Stimulated activated CD4-positive, alpha-beta T cell treated with anti-CD3 and anti-CD28 coated beads, Interleukin-4, amount 100 ng/mL, for 1 hour (primary cell): ENCODE measurements at places on chromosomes 7 and 10.

DNA sequence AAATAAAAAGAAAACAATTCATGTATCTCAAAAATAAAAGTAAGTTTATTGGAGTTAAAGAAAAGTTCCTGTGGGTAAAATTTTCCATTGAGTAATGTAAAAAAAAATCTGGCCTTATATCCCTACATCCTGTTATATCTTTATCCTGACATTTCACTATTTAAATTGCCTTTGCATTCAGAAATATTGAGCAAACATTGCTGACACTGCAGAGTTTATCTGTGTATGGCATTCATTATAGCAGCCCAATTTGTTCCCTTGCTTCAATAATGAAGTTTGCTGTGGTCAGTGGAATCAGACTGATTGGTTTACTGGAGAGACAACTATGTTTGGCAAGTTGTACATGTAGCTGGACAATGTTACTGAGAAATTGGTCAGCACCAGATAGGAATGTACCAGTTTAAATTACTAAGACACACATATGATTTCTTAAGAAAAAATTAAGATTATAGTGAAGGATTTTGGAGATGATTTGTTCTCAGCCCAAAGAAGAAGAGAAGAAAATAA lies 271.7 kb downstream of the ANKRD7 start:
- no peak for DNase-seq

DNA sequence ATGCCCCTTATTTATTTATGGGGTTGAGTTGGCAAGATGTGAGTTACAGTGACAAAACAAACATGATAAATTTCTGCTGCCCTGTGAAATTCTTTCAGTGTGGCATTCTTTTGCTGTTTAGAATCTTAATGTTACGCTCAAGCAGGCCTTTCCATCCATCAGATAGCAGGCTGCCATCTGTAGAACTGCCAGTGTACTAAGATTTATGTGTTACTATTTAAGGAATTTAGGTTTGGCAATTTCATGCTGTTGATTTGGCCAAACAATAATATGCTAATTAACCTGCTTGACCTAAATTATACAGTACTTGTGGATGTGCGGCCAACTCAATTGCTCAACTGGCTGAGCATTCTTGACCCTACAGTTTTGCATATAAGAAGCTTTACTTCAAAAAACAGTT lies 477.7 kb upstream of the TPK1 start:
- no peak for DNase-seq

DNA sequence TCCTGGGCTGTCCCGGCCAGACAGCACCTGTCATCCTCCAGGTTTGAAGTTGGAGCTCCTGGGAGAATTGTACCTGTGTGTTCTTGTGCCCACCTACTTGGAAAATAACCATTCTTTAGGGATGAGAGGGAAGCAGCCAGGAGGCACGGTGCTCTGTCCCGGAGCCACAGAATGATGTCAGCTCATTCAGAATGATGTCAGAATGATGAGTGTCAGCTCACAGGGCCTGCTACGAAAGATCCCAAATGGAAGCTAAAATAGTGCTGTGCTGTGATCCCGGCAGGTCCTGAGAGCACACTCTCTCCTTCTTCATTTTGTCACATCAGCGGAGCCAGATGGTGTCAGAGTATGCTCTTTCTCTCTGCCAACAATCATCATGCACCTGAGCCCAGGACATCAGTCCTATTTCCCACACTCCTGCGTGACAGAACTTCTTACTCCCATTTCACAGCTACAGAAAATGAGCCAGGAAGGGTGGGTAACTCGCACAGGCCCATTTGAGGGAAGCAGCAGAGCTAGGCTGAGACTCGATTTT lies 8.3 kb downstream of the ABCA13 start:
- DNase-seq = no peak

- DNase-seq = no peak
Observed at GRCh38 chr10:84534168-84534567, 205.8 kb downstream of the CCSER2 start.

- DNase-seq = no peak
Observed at GRCh38 chr7:2972835-2973161, 70.9 kb downstream of the CARD11 start.

GRCh38 chr7:38520741-38521140 lies 110.4 kb downstream of the AMPH start:
- no peak for DNase-seq

DNA sequence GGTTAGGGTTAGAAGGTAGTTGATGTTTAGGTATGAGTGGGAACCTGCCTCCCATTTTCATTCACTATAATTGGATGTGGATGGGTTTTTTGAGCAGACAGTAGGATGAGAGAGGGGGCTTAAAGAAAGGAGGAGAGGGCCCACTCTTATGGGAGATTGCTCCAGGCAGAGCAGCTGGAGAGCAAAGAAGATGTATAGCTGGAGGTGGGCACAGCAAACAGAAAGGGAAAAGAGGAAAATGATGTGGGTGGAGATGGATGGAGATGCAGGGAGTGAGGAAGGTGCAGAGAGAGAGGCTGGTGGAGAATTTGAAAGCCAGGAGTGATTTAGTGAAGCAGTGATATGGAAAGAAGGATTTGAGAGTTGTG lies 29.9 kb downstream of the LSMEM1 start:
- no peak for DNase-seq

DNA sequence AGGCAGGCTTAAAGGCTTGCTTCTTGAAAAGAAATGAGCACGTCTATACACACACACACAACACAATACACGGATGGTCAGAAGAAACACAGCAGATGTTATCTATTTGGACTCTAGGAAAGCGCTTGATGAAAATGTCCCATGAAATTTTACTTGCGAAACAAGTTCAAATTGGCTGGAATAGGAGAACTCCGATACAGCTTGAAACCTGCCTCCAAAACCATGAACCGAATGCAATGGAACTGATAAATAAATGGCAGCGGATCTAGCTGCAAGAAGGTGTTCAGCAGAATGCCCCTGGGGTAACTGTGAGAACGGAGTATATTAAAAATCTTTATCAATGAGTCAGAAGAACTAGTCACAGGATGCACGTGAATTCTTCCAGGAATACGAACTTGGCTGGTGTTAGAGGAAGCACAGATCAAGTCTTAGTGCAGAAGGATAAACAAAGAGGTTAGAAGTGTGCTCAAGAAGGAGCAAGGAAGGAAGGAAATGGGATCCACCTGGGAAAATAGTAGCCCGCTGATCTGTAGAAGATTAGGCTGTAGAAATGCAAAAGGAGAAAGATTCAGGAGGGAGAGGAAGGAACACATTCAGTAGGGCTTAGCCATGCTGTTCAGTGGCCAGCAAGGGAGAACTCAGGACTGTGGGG lies 142.0 kb upstream of the PRKCQ start:
- DNase-seq = no peak

- DNase-seq = no peak
Observed at GRCh38 chr10:103872137-103872931, 17.0 kb upstream of the SH3PXD2A start.

GRCh38 chr10:63265222-63265617 lies 132.1 kb downstream of the NRBF2 start:
- DNase-seq = no peak

- no peak for DNase-seq
Observed at GRCh38 chr10:100528921-100529474, 673 bp downstream of the NDUFB8 start.

- DNase-seq = no peak
Observed at GRCh38 chr10:28533186-28533564, 257 bp downstream of the WAC start.

DNA sequence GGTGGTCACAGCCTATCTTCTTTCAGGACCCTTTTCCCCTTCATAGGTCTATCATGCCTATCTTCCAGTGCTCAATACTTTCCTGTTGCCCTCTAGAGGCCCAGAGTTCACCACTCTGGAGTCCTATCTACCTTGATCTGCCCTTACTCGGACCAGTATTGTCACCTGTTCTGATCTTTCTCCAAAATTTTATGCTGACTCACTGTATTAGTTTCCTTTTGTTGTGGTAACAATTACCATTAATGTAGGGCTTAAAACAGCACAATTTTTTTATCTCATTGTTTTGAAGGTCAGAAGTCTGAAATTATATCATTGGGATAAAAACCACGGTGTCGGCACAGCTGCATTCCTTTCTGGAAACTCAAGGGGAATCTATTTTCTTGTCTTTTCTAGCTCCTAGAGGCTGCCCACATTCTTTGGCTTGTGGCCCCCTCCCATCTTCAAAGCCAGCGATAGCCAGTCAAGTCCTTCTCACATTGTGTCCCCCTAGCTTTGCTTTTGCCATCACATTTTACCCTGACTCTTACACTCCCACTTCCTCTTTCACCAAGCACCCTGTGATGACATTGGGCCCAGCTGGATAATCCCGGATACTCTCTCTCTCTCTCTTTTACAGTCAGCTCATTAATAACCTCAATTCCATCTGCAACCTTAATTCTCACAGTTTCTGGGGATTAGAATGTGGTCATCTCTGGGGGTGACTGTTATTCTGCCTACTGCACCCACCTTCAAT lies 54.6 kb downstream of the TFAM start:
- no peak for DNase-seq

DNA sequence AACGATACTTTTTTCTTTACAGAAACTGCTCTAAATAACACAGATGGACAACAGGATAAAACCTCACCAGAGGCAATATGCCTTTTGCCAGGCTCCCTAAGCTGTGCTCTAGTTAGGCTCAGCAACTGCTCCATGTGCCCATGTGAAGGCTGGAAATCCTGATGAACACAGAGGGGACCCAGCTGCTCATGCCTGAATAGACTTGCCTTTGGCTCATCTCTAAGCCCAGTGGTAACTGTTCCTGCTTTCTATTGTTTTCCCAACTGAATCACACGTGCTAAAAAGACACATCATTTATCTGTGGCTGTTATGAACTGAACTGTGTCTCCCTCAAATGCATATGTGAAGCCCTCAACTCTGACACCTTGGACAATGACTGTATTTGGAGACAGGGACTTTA lies 110.4 kb downstream of the RNF216 start:
- no peak for DNase-seq

GRCh38 chr7:137903382-137904169 lies 56.8 kb upstream of the DGKI start:
- DNase-seq = peak; percentile 37

DNA sequence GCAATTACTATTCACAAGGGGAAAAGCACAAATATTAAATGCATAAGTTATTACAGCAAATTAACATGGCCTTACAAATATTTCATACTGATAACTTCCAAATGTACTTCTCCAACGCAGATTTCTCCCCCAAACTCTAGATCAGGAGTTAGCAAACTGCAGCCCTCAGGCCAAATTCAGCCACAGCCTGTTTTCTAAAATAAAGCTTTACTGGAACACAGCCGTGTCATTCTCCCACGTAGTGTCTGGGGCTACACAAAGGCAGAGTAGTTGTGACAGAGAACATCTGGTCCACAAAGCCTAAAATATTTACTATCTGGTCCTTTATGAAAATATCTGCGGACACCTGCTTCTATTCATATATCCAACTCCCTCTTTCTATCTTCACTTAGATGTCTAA lies 151.8 kb upstream of the AHR start:
- no peak for DNase-seq

GRCh38 chr10:33237736-33238624 lies 96.5 kb downstream of the NRP1 start:
- DNase-seq = no peak

DNA sequence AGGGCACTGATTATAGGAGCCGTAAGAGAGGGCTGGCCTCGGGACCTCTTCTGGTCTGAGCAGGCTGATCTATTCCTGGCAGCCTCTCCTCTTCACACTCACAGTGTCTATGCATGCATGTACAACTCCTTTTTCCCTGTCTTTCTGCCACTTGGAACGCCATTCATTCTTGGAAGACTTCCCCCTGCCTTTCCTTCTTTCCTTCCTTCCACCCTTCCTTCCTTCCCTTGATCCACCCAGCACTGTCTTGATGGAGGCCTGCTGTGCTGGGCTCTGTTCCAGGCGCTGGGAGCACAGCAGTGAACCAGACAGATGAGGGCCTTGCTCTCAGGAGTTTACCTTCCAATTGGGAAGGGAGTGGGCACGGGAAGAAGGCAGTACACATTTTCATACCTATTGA lies 114.8 kb downstream of the SH3PXD2A start:
- no peak for DNase-seq

DNA sequence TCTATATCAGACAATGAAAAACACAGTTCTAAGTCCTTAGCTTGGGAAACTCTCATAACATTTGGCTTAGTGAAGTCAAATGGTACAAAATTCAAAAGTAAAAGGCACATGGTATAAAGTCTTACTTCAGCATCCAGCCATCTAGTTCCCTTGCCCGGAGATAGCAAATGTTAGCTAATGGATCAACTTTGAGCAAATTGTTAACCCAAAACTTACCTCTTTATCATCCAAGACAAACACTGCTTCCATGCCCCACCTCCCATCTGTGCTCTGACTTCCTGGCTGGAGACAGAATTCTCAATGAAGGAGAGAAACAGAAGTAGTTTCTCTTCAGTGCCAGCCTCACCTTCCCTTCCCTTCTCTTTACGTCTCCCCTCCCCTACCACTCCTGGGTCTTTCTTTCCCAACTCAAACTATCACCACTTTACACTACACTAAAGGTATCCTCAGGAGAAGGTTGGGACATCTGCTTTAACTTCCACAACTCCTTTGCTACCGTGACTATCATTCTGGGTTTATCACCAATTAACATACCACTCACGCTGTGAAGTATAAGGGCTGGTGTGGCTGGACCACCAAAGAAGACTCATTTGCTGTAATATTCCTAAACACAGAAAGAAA lies 21.2 kb upstream of the ZNRF2 start:
- no peak for DNase-seq

- DNase-seq = no peak
Observed at GRCh38 chr10:70119623-70120022, 13.0 kb downstream of the AIFM2 start.

DNA sequence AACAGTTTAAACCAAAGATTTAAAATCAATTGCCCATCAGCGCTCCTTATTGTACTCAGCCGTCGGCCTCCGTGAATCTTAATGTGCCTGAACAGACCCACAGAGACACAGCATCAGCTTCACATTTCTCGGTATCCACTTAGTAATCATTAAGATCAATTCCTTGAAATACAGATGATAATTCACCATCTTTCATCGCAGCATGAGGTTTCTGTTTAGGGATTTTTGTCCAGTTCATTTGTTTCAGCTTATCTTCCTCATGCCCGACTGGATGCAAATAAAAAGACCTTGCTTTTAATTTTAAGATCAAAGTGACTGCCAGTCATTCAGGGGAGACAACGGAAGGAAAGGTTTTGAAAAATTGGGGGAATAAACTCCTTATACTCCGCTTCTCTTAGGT lies 207.8 kb downstream of the WDR37 start:
- DNase-seq = no peak

- DNase-seq = no peak
Observed at GRCh38 chr10:86644794-86645445, 9.4 kb upstream of the OPN4 start.

DNA sequence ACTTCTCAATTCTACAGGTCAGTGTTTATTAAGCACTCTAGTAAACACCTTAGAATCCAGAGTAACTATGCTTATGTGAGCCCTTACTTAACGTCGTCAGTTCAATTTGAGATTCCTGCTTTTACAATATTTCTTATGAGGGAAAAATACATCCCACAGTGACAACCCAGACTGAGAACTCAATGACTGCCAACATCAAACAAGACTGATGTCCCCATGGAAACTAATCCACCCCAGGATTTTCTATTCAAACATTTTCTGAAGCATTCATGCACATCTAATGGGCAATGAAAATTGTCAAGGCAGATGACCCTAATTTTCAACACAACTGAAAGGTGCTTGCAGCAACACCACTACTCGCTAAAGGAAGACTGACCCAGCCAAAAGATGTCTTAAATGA lies 67.0 kb downstream of the ATE1 start:
- DNase-seq = no peak
